ENCODE measurements at places on chromosomes 5 and 9. TPM values are rescaled to one million over a fixed set of nuclear protein-coding genes. Genes with fewer than 3 reads are reported as not detected.

The CER1 gene
- total RNA-seq, result 0.88 TPM

The CDX1 gene
- total RNA-seq, result not detected

The PCDHGA10 gene
- 15.6 TPM for total RNA-seq

The SPINK6 gene
- not detected for total RNA-seq

The PCDHB8 gene
- total RNA-seq, result 3.4 TPM

Data from camera-type eye (tissue), 1 donor.